Mammary epithelial cell (primary cell): ENCODE measurements at places on chromosomes 11 and 22. TPM values are rescaled to one million over a fixed set of nuclear protein-coding genes. Genes with fewer than 3 reads are reported as not detected.
A peak's percentile ranks its signal among the peaks of the same experiment; 100 is the strongest.

GRCh38 chr11:63889344-63889743, 27.6 kb downstream of the RCOR2 start:
- DNase-seq, result peak; percentile 71

DNA sequence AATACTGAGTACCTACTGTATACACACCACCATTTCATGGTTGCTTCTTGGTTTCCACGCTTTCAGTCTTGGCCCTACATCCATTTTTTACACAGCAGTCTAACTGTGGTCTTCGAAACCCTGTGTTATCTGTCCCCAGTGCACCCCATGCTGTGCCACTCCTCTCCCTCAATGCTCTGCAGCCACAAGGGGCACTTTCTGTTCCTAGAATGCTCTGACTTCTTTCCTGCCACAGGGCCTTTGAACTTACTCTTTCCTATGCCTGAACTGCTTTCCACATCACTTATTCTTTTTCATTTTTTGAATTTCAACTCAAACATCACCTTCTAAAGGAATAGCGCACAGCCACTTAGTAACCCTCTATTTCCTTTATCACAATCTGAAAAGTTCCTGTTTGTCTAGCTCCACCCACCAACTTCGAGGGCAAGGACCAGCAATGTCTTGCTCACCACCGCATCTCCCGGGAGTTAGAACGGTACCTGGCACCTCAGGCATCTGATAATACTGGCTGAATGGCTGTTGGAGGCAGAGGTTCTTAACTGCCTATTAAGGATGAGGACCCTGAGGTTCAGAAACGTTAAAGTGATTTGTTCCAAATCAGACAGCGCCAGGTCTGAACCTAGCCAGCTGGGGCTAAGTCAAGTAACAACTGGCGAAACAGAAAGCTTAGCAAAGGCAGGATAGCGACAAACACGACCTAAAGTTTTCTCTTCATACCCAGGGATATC, 568 bp downstream of the ALG8 start:
- DNase-seq, result peak; percentile 57

- DNase-seq, result peak; percentile 93
Observed at GRCh38 chr22:22110548-22111266, 128.1 kb upstream of the TOP3B start.

DNA sequence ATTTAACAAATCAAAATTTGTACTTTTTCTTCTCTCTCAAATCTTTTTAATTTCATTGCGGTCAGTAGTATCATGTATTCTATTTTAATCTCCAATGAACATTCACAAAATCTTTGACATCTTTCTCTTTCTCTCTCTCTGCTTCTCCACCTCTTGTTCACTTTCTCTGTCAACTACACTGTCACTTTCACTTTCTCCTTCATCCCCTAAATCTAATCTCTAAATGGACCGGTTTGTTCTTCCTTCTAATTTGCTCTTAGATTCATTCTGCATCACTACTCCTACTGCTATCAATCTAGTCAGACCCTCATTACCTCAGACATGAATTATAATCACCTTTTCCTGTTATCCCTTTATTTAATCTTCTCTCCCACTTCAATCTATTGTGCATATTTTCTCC, 18.6 kb downstream of the CCDC73 start:
- no peak for DNase-seq

- DNase-seq, result no peak
Observed at GRCh38 chr11:8253566-8253965, 10.1 kb downstream of the LMO1 start.

DNA sequence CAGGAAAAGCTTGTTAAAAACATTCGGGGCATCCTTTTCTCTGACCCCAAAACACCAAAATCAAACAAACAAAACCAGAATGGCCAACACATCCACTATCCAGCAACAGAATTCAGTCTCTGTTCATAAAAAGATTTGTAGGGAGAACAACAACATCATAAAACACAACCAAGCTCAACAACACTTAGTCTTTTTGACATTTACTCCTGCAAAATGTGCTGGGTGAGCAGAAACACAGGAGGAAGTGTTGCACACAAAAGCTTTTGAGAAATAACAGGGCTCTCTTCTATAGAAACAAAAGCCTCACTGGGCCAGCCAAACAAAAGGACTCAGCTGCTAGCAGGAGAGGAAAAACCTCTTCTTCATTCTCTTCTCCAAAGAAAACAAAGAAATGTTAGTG, 736.0 kb upstream of the CCDC90B start:
- DNase-seq, result no peak

GRCh38 chr11:64253481-64253880, 2.2 kb downstream of the PLCB3 start:
- no peak for DNase-seq

DNA sequence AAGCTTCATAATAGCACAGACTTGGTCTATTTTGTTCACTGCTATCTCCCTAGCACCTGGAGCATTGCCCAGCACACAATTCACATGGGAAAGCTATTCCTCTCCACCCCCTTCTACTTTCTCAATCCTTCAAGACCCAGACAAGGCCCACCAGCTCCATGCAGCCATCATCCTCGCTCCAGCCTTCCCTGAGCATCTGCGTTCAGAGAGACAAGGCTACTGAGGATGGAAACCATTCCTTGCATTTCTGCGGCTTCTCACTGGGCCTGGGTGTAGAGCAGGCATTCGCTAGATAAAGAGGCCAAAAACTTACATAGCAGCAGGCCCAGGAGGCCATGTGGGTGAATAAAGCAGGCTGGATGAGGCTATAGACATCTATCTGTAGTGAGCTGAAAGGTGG, 530.8 kb downstream of the BUD13 start:
- no peak for DNase-seq

DNA sequence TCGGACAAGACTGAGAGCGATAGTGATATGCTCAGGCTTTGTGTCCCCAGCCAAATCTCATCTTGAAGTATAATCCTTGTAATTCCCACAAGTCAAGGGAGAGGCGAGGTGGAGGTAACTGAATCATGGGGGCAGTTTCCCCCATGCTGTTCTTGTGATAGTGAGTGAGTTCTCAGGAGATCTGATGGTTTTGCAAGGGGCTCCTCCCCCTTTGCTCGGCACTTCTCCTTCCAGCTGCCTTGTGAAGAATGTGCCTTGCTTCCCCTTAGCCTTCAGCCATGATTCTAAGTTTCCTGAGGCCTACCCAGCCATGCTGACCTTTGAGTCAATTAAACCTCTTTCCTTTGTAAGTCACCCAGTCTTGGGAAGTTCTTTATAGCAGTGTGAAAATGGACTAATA, 7.5 kb upstream of the FOLR2 start:
- DNase-seq, result no peak

- peak; percentile 56 for DNase-seq
Observed at GRCh38 chr11:123194337-123195187, 486 bp downstream of the CLMP start.

GRCh38 chr11:61866958-61867343, 24.4 kb downstream of the FADS3 start:
- no peak for DNase-seq

- DNase-seq, result no peak
Observed at GRCh38 chr11:134543645-134544044, 131.6 kb upstream of the B3GAT1 start.

DNA sequence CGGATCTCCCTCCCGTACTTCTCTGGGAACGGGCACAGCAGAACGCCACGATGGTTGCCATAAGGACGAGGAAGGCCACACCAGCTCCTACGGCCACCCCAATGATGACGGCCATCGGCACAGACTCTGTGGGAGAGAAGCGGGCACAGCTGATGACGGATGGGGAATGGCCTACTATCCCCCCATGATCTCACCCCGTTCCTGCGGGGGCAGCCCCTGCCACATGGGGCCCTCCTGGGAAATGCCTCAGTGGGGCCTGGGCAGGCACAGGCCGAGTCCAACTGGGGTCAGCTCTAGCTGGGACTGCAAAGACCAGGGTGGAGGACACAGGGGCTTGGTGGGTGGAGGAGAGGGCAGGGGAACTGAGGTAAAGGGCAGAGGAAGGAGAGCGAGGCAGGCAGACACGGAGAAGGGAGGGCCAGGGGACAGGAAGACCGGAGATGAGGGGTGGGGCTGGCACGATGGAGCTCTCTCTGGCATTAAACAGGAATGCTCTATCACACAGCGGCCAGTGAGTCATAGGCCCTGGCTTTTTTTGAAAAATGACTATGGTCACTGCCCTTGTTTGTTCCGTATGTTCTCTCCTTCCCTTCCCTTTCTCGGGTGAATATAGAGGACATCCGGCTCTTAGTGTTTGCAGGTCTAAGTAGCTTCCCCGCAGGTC, 76.0 kb downstream of the ST3GAL4 start:
- DNase-seq, result no peak

- peak; percentile 92 for DNase-seq
Observed at GRCh38 chr11:122189229-122189628, 73.2 kb upstream of the BLID start.

Gene PAMR1
- 118 TPM for total RNA-seq

Gene MS4A12
- not detected in 2 replicates for total RNA-seq

Gene TRPM5
- not detected in 2 replicates for total RNA-seq

Gene TMEM41B
- total RNA-seq, result 58.2 and 71.4 TPM in 2 replicates

Gene OR6M1
- total RNA-seq, result not detected
